ENCODE measurements at places on chromosomes 16 and 17.

GRCh38 chr17:57877803-57878377 is 28.0 kb upstream of the MRPS23 start:
- DNase-seq: no peak

DNA sequence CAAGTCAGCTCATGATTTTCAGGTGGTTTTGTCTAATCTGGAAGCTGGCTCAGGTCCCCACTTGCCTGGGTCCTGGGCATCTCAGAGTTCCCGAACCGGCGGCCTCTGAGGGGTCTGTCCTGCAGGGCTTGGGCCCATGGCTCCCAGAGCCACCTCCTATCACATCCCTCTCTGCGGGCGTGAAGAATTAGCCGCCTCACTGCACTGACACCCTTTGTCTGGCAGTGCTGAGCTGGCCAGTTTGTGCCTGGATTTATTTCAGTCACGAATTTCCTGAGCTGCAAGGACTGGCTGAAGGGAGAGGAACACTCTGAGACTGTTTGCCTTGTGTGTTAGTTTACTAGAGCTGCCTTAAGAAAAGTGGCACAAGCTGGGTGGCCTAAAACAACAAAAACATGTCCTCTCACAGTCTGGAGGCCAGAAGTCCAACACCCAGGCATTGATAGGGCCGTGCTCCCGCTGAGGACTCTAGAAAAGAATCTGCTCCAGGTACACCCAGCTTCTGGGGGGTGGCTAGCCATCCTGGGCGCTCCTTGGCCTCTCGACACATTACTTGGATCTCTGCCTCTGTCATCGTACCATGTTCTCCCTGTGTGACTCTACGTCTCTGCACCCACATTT is 217.5 kb upstream of the DYNLRB2 start:
- DNase-seq: no peak

DNA sequence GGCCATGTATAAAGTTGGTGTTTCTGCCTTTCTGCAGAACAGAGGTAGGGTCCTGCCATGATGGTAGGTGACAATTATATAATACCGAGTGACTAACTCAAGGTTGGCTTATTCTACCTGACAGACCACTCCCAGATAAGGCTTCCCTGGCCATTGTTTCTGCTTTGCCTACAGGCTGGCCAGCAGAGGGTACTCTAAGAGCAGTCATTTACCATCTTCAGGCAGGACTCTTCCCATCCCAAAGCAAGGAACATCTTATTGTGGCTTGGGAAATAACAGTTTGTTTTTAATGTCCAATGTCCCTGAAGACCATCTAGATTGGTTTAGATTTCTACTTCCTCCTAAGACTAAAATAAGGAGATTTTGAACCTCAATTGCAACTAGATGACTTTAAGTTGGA is 74.1 kb downstream of the SNX11 start:
- DNase-seq: no peak

DNA sequence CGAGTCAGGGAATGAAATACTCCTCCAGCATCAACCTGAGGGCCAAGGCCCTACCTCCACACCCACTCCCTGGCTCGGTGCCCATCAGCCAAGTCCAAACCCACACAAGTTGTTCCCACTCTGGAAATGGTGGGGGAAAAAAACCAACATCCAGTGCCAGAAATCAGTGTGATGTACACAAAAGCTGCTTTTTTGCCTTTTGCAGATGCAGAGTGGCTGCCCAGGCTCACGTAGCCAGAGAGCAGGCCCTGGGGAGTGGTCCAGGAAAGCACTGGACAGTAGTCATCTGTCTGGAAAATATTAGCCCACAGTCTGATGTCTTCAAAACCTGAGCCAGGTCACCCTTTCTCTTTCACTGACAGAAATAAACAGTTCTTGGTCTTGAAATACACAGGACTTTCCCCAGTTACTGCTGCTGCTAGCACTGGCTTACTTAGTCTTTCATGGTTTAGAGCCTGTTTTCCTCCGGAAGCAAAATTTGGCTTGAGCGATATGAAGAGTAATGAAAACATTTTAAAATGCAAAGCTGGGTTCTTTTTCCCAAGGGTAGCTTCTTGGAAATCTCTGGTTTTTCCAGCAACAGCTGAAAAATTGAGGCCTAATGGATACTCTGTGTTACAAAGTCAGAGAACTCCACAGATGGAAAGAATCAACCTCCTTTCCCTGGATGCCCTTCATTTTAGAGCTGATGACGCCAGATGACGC is 18.2 kb upstream of the NOS2 start:
- no peak for DNase-seq

DNA sequence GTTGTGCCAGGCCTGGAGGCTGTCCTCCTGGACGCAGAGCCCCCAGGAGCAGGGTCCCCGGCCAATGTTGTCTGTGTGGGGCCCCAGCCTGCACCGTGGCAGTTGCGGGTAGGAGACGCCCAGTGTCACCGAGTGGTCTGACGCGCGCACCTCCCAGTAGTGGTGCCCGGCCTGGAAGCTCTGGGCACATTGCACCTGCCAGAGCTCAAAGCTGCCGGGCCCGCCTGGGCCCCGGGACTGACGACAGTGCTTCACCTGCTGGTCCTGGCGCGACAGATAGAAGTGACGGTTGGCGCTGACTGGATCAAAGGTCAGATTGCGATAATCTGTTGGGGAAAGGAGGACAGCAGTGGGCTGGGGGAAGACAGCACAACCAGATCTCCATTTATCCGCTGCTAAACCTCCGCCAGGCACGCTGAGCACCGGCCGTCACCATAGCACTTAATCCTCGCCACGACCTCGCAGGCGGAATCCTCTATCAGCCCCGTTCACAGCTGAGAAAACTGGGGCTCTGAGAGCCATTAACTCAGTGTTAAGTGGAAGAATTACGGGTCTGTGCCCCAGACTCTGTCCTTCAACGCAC is 5.6 kb downstream of the TRIM65 start:
- DNase-seq: no peak
